Kidney glomerular epithelial cell (primary cell): ENCODE measurements at places on chromosomes 3 and 15.

GRCh38 chr3:13605555-13605954 is 56.6 kb downstream of the FBLN2 start:
- no peak for DNase-seq

GRCh38 chr3:156252656-156253055 is 132.3 kb downstream of the KCNAB1 start:
- DNase-seq = peak; percentile 65

- DNase-seq = no peak
Measured at GRCh38 chr3:195221015-195221853, 49.7 kb downstream of the XXYLT1 start.

GRCh38 chr3:128788268-128788869 is 62.4 kb downstream of the RAB7A start:
- DNase-seq = no peak

DNA sequence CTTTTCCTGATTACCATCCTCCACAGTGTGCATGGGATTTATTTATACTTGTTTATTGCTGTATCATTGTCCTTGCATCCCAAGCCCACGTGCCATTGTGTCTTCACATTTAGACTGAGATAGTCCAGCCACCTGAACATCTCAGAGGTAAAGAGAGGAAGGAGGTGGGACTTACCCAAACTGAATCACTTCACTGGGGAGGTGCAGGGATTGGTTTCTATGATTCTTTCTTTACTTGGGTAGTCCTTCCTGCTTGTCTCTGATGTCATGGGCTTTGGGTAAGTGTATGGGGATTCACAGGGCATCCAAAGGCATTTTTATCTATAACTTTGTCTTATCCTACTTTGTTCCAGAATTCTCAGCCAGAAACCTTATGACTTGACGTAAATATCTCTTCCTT is 141.5 kb upstream of the UMPS start:
- DNase-seq = no peak

GRCh38 chr15:75109736-75110130 is 86.3 kb downstream of the PPCDC start:
- DNase-seq = no peak

DNA sequence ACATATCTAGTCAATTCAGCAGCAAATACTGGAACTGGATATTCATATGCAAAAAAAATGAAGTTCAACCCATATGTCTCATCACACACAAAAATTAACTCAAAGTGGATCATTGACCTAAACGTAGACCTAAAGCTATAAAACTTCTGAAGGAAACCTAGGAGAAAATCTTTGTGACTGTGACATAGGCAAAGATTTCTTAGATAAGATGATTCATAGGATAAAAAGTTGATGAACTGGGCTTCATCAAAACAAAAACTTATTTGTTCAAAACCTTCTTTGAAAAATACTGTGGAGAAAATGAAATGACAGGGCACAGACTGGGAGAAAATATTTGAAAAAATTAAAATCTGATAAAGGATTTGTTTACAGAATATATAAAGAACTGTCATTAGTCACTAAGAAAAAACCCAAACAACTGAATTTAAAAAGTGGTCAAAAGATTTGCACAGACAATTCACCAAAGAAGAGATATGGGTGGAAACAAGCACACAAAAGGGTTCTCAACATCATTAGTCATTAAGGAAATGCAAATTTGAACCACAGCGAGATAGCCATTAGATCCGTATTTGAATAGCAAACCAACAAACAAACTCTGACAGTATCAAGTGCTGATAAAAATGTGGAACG is 62.8 kb downstream of the ITGB5 start:
- DNase-seq = no peak

DNA sequence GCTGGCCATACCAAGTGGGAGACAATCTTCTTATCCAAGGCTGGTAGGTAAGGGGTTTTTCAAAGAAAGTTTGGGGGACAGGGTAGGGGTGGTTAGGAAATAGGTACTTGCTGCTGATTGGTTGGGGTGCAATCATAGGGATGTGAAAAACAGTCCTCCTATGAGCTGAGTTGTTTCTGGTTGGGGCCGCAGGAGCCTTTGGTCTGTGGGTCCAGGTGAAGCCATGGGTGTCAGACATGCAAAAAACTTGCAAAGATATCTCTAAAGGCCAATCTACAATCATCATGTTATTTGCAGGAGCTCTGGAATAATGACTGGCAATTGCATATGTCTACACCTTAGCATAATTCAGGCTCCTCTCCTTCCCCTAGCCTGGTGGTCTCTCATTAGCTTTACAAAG is 982.3 kb downstream of the DIPK2A start:
- no peak for DNase-seq

DNA sequence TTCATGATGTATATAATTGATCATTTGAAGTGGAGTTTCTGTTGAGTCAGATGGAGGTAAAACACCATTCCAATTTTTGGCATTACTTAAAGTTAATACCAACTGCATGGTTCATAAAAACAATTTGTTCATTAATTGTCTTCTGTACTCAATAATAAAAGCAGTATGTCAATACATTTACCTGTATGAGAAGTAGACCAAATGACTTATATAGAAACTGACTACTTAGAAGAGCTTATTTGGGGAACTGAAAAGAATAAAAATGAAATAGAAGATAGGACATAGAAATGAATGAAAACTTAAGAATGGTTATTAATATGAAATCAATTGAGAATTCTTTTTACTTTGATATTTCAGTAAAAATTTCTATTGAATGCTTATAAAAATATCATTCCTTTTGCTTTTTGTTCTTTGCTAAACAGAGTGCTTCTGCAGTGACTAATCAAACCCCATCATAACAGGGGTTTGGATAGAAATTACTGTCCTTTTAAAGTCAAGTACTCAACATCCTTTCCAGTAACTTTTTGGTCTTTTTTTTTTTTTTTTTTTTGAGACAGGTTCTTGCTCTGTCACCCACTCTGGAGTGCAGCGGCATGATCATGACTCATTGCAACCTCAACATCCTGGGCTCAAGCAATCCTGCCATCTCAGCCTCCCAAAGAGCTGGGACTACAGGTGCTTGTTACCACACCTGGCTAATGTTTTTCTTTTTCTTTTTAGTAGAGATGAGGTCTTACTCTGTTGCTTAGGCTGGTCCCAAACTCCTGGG is 6.5 kb upstream of the CRYBG3 start:
- DNase-seq = no peak

DNA sequence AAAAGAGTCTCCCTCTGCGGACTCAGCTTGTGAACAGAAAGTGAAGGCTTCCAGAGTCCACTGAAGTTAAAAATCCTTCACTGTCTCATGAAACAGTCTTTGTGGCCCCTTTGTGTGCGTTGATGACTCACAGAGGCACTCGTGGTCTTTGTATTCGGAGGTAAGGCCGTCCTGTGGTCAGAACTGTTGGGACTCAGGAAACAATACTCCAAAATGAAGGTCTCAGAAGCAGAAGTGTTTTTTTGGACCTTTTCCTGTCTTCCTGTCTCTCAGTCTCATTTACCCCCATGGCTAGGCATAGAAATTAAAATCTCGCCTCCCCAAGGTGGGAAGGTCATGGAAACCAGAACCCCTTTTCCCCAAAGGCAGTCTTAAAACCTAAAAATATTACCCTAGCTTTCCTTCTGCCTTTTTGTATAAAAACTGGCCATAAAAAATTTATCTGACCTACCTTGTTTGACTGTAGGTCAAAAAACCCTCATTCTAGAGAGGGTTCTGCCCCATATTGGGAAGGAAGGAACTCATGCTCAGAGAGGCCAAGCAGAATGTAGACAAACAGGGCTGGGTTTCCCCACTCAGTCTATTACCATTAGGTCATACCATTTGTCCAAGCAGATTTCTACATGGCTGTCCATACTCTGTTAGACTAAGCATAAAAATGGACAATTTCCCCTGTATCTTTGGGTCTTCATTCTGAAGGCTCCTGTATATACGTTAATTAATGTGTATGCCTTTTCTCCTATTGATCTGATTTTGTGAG is 19.1 kb upstream of the EPB42 start:
- no peak for DNase-seq

- no peak for DNase-seq
Measured at GRCh38 chr15:49652922-49653321, 32.1 kb downstream of the DTWD1 start.

- peak; percentile 60 for DNase-seq
Measured at GRCh38 chr15:80970018-80970657, 19.5 kb downstream of the MESD start.

- no peak for DNase-seq
Measured at GRCh38 chr3:62312201-62312600, 61.1 kb downstream of the FEZF2 start.

- no peak for DNase-seq
Measured at GRCh38 chr15:94066046-94066445, 165.3 kb upstream of the MCTP2 start.

DNA sequence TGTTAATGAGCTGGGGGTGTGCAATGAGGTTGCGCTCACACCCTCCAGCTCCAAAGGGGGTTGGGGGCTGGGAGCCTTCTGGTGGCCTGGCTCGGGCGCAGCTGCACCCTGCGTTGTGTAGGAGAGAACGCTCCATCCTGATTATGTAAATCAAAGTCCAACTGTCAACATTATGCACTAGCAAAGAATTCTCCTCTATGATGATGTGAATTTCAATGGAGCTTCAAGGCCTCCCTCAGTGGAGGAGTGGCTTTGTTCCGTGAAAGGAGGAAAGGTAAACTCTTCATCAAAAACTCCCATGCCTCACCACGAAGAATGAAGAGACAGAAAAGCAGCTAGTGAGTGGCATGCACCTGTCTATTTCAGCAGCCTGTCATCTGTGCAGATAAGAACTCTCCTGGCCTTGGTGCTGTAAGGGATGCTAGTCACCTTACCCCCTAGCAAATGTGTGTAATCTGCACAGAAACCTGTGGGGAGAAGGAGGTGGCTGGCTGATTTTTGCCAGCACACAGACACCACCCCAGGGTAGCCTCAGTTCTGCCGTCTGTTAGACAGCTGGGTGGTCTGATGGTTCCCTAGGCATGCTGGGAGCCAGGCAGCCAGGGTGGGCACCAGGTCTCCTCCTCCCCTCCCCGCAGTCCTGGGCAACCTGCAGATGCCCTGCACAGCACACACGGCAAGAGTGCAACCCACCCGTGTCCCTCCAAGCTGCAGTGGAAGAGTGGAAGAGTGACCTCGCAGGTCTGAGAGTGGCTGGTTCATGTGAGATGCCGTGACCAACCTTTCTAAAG is 47.0 kb upstream of the TRPM1 start:
- no peak for DNase-seq

- peak; percentile 59 for DNase-seq
Measured at GRCh38 chr3:188262913-188263683, 109.1 kb downstream of the LPP start.

DNA sequence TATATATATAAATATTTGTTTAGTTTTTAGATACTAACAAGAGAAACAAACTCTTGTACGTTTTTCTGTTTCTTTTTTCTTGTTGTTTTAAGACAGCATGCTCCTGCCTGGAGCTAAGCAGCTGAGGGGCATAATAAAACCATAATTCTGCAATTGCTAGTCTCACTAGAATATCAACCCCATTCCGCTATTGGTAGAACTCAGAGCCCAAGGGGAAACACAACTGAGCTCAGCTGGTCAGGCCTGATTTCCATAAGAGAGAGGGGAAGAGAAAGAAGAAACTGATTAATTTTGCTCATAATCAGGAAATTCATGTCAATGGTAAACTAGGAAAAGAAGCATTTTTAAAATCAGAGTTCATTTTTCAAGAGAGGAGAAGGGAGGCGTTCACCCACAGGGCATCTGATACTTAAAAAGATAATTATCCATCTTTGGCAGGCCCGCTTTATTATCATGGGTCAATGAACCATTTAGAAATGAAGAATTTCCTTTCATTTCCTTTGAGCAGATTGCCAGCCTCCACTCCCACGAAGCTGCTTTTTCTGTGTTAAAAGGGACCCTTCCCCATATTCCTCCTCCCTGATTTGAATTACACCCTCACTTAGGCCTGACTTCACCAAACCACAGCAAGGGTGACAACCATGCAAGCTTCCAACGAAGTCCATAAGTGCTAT is 965.3 kb upstream of the CFAP20DC start:
- peak; percentile 4 for DNase-seq

DNA sequence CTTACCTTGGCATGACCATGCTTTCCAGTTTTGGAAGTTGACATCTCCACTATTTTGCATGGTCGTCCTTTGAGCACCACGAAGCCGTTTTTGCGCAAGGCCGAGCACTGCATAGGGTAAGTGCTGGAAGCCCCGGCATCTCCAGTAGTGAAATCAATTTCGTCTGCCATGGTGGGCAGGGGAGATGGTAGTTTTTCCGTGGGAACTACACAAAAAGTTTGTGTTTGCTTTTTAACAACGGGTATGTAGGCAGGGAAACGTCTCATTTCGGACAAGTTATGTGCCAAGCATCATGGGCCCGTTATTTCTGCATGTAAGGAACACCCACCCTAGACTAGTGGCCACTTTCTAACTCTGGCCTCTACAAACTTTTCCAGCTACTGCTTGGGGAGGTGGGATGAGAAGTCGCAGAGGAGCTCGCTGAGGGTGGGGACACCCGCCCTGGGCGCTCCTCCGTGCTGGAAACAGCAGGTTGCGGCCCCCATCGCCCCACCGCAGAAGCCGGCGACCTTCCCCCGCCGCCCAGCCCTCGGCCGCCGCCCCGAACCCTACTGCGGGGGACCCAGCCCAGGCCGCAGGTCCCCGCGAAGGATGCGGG is 701 bp downstream of the EIF5A2 start:
- DNase-seq = no peak

DNA sequence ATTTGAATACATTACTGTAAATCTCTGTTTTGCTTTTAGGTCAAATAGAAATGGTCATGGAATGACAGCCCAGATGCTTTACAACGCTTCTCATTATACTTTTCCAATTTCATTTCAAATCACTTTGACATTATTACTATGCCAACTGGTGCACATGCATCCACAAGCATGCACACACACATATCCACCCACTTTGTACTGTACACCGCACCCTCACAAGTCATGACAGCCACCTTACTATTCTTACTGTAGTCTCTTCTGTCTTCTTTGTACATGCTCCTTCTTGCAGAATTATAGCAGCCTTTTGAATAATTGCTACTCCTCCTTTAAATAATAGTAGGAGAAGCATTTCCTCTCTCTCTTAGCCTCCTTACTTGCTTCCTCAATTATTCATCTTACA is 1361.4 kb downstream of the ROBO1 start:
- no peak for DNase-seq

GRCh38 chr15:79886124-79886523 is 10.7 kb downstream of the MTHFS start:
- DNase-seq = no peak

GRCh38 chr15:25695875-25696760 is 167.0 kb downstream of the ATP10A start:
- no peak for DNase-seq

DNA sequence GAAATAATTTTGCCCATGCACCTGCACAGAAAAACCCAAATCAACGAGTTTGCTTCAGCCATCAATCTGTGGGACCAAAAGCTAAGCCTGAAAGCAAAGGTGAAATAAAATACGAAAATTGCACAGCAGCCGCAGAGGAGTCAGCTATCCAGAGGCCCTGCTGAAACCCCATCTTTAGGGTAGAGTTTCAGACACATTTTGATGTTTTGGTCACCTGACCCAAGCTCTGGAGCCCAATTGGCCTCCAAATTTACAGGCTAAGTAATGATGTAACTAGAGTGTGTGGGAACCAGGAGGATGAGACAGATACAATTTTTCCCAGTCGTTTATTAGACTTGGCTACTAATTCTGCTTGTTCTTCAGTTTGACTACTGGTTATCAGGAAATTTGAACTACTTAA is 308.6 kb upstream of the ATP11B start:
- DNase-seq = no peak

GRCh38 chr3:11386465-11387113 is 114.4 kb downstream of the ATG7 start:
- no peak for DNase-seq
